ENCODE measurements at places on chromosomes 11 and 22.

- no peak for DNase-seq
Measured at GRCh38 chr11:20840341-20840740, 171.0 kb downstream of the NELL1 start.

- no peak for DNase-seq
Measured at GRCh38 chr11:48538991-48539390, 50.4 kb downstream of the OR4A47 start.

GRCh38 chr22:32828561-32828960, 27.1 kb downstream of the TIMP3 start:
- DNase-seq = no peak

GRCh38 chr11:27465629-27466028, 7.0 kb downstream of the LGR4 start:
- DNase-seq = no peak

DNA sequence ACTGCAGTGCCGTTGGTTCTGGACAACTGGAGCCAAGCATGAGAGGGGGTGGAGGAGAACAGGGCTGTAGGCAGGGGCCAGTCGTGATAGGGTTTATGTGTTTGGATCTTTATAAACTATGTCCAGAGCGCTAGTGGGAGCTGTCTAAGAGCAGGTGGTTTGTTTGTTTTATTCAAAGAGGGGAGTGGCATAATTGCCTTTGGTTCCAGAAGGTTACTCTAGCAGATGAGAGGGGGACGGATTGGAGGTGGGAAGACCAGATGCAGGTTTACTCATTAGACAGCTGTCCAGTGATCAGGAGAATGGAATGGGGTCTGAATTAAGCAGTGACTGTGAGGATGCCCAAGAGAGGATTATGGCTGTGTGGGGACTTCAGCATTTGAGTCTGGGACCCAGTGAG, 109.3 kb upstream of the TBCEL start:
- no peak for DNase-seq

Data from stimulated activated CD4-positive, alpha-beta T cell treated with anti-CD3 and anti-CD28 coated beads, Interleukin-15, amount 100 ng/mL, for 1 hour (primary cell).